ENCODE measurements at places on chromosomes 5 and 9.

GRCh38 chr9:33297432-33297831 lies 7.1 kb downstream of the NFX1 start:
- no peak for DNase-seq

DNA sequence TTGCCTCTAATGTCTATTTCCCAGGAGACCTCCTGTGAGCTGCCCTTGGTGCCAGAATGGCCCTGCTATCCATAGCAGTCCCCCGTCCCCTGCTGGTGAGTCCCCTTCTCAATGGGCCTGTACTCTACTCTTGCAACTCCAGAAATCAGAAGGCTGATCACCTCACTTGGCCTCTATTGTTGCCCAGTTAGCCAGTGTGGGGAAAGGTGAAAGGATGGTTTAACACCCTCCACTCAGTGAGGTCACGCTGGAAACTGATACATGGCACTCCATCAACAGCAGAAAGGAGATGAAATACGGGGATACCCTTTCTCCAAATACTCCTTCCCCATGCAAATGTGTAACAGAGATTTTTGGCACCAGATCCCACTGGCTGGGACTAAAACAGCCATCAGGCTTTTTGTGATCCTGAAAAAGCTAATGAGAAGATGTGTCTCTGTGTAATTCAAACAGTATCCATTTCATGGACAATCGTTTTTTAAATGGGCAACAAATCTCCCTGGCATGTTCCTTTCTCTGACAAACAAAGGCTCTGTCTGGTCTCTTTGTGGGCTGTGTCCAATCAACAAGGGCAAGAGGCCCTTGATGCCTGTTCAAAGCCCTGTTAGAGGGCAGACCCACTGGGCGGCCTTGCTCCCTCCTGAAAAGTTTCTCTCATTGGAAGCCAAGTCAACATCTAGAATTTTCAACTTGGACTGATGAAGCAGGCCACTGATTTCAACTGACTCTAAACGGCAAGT lies 343.7 kb downstream of the SPOCK1 start:
- DNase-seq = no peak

- DNase-seq = no peak
Observed at GRCh38 chr5:61755726-61756222, 423.7 kb downstream of the ZSWIM6 start.

GRCh38 chr5:42855811-42856210 lies 44.1 kb upstream of the SELENOP start:
- DNase-seq = no peak

DNA sequence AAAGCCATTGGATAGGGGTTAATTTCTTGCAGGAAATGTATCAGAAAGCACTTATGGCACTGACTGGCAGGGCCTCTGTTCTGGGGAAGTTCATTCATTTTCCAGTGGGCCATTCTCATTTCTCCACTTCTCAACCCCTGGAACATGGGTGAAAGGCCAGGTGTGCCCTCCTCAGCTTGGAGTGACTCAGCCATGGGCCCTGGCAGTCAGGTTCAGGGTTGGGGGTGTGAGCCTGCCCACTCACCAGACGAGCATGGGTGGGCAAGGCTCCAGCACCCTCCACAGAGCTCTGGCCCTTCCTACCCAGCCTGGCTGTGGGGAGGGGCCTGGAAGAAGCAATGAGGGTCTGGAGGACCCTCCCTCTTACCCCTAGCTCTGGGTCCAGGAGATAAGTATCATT lies 174.4 kb downstream of the HSPA4 start:
- no peak for DNase-seq

DNA sequence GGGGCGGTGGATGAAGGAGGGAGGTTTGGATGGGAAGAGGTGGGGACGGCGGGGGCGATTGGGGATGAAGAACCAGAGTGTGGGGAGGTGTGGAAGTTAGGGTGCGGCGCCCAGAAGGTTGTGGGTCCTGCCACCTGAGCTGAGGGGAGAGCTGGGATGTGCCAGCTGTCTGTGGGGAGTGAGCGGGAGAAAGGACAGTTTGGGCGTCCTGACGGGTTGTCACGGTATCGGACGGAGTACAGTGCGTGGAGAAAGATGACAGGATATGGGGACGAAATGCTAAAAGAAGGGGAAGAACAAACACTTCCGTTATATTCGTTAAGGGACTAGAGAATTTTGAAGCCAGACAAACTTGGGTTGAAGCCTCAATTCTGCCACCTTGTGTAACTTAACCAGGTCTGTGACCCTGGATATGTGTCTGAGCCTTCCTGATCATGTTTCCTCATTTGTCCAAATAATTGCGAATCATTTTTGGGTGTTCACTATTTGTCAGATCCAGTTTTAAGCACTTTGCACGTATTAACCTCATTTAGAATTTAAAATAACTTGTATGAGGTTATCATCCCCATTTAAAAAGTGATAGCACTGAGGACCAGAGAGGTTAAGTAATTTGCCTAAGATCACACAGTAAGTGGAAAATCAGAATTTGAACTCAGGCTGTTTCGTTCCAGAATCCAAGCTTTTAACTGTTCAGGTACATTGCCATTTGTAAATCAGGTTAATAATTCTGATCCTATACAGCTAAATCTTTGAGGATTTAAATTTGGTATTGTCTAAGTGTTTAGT lies 689 bp downstream of the CNTRL start:
- DNase-seq = no peak

GRCh38 chr5:127428276-127428675 lies 89.2 kb upstream of the PRRC1 start:
- no peak for DNase-seq

GRCh38 chr9:75445144-75445543 lies 356.8 kb downstream of the OSTF1 start:
- DNase-seq = no peak

DNA sequence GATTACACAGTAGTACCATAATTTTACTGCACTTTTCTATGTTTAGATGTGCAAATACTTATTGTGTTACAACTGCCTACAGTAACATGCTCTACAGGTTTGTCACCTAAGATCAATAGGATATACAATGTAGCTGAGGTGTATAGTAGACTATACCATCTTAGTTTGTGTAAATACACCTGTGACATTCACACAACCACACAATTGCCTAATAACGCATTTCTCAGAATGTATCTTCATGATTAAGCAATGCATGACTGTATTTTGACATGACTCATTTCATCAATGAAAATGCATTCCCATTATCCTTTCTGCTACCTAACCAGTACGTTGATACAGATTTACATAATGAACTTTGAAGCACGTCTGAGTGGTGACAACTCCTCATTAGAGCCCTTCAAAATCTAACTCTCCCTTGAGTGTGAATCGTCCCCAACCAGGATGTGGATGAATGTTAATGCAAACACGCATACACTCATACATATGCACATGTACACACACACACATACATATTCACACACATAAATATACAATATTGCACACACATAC lies 28.4 kb downstream of the GZMK start:
- DNase-seq = no peak

DNA sequence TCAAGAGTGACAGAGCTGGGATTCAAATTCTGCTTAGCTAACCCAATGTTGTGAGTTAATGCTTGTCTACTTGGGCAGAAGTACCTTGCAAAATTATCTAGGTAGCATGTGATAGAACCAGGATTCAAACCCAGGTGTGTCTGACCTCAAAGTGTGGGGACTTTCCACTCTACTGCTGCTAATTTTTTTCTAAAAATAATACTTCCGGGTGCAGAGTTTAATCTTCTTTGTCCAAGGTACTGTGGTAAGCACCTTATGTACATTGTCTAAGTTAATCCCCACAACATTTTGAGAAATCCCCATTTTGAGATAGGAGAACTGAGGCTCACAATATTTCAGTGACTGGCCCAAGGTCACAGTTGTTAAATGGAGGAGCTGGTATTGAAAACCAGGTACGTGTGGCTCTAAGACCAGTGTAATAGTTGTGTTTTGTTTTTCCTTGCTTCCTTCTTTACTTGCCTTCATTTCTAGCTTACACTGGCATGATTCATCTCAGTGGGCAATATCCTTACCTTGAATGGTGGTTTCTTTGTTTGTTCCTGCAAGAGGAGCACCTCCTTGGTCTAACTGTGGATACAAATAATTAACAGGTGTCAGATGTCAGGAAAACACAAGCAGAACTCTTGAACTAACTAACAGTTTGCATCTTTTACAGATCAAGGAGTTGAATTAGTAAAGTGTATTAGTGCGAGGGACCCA lies 7.5 kb downstream of the ALDOB start:
- no peak for DNase-seq

GRCh38 chr5:151664694-151665585 lies 21.8 kb downstream of the SPARC start:
- DNase-seq = no peak

DNA sequence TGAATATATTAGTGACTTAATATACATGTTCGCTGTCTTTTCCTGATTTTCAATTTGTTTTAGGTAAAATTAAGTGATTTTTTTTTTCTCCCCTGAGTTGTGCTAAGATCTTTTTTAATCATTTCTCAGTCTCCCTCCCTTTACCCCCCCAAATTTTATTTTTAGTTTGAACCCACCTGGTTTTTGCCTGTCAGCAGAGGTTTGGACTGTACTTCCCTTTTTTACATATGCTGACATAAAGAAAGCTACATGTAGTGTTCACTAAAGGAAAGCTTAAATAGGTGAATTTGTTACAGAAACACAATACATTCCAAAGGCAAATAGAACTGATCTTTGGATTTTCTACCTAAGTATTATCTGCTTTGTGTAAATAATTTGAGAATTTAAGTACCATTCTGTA lies 82.2 kb downstream of the IPO11 start:
- DNase-seq = no peak

DNA sequence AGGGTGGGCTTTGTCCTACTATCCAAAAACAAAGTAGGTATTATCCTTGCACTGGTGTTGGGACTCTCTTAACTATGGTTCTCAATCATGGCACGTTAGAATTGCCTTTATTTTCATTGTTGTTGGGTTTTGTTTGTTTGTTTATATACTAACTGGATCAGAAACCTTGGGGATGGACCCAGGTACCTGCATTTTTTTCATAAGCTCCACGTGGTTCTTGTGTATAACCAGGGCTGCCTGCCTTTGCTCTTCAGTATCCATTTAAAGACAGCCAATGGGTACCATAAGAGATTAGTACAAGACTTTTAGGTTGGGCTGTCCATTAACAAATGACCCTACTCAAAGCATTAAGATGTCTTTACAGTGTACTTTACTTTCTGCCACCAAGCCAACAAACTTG lies 2.5 kb upstream of the SSBP2 start:
- DNase-seq = no peak
